Panc1 (cell line): ENCODE measurements at places on chromosomes 11 and 22. TPM values are rescaled to one million over a fixed set of nuclear protein-coding genes. Genes with fewer than 3 reads are reported as not detected.

DNA sequence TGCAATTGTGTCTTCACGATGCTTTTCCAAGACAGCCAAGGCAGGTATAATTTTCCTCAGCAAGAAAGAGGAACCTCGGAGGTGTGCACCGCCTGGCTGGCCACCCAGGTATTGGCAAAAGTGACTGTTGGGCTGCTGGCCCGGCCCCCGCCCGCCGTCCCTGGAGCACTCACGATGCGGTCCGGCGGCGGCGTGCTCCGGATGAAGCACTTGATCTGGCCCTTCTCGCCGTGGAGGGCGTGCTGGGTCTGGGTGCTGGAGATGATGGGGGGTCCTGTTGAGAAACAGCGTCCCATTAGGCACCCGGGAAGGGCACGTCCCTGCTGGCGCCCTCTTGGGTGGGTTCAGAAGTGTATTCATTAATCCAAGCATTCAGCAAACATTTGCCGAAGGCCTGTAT, 84.8 kb downstream of the ST3GAL4 start:
- H3K27ac ChIP-seq: no peak overlapping the region
- H3K4me3 ChIP-seq: no peak overlapping the region
- no peaks in the 10 kb centered on the region for H3K36me3 ChIP-seq
- peaks cover 4% of the 10 kb centered on the region; the same call in 1 of the 2 replicates for H3K4me1 ChIP-seq

- no peak overlapping the region for H3K27ac ChIP-seq
- no peak overlapping the region for H3K4me3 ChIP-seq
- no peak for DNase-seq
- no peaks in the 10 kb centered on the region; the same call in 1 of the 2 replicates for H3K4me1 ChIP-seq
Measured at GRCh38 chr11:68962527-68963250, 18.1 kb downstream of the MRGPRD start.

DNA sequence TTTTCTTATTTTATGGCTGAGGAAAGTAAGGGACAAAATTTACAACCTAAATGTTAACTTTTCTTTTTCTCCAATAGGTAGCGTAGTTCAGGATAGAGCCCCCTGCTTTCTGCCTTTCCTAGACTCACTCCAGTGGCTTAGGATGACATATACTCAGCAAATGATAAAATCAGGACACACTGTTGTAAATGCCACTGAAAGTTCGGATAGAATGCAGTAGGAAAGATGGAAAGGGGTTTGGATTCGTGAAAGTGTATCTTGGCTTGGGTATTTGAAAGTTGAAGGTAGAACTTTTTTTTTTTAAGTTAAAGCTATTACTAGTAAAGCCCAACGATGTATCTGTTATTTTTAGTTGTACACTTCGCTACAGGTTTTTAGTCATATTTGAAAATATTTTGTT, 2.2 kb downstream of the DYNC2H1 start:
- no peaks in the 10 kb centered on the region for H3K27me3 ChIP-seq
- H3K36me3 ChIP-seq: no peaks in the 10 kb centered on the region
- H3K4me1 ChIP-seq: peaks cover 6% of the 10 kb centered on the region; the same call in 1 of the 2 replicates
- DNase-seq: no peak
- no peak overlapping the region for H3K4me3 ChIP-seq

DNA sequence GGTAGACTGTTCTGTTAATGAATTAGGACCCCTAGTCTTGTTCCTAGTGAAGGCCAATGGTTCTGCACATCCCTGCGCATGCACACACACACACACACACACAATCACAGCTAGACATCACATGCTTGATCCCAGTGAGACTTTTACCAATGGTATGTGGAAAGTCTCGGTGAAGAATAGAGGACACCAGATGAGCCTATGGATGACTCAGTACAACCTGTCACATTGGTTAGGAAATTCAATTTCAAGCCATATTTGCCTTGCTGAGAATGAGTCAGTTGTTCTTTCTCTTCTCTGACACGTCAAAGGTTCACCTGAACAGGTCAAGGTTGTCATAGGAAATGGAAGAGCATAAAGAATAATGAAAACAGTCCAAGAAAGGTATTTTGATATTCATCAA, 122.0 kb downstream of the SLC17A6 start:
- H3K27me3 ChIP-seq: no peaks in the 10 kb centered on the region
- H3K27ac ChIP-seq: no peak overlapping the region
- H3K4me1 ChIP-seq: no peaks in the 10 kb centered on the region
- no peaks in the 10 kb centered on the region for H3K36me3 ChIP-seq

GRCh38 chr11:86680716-86681482, 8.5 kb upstream of the ME3 start:
- no peaks in the 10 kb centered on the region for H3K27me3 ChIP-seq
- peaks cover 37% of the 10 kb centered on the region for H3K4me1 ChIP-seq
- no peaks in the 10 kb centered on the region for H3K36me3 ChIP-seq
- H3K27ac ChIP-seq: peak overlapping the region; percentile 60

GRCh38 chr11:107844041-107844440, 14.5 kb downstream of the SLC35F2 start:
- H3K4me3 ChIP-seq: no peak overlapping the region
- H3K27me3 ChIP-seq: no peaks in the 10 kb centered on the region
- no peak for DNase-seq
- peak overlapping the region; percentile 100 for H3K27ac ChIP-seq

DNA sequence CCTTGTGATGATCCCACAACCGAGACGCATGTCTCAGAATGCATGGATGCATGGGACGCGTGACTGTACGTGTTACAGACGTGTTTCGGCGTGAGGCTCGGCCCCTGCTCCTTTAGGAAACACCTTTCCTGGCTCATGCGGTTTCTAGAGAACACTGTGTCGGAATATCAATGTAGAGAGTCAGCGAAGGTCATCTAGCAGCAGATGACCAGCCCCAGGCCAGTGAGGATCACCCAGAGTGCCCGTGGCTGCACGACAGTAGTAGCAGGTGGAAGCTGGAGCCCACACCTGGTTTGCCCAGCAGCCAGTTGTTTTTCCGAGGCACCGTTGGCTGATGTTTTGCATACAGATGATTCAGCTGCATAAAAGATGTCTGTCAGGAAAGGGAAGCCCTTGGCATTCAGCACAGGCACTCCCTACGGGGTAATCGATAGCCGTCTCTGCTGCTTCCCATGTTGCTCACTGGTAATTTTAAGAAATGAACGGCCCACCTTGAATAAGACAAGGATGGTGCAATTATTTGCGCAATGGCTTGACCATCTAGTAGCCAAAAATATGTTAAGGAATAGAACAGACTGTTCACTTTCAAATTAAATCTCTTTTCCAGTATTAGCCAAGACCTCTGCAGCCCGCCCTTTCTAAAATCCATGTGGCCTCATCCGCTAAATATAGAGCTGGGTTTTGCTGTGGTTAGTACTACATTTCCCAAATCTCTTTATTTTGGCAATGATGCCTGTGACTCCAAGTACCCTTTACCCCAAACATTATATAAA, 1.1 kb upstream of the CLTCL1 start:
- peaks cover 7% of the 10 kb centered on the region for H3K4me1 ChIP-seq
- peak overlapping the region; percentile 86 for H3K27ac ChIP-seq
- H3K4me3 ChIP-seq: peak overlapping the region; percentile 70
- H3K36me3 ChIP-seq: no peaks in the 10 kb centered on the region

DNA sequence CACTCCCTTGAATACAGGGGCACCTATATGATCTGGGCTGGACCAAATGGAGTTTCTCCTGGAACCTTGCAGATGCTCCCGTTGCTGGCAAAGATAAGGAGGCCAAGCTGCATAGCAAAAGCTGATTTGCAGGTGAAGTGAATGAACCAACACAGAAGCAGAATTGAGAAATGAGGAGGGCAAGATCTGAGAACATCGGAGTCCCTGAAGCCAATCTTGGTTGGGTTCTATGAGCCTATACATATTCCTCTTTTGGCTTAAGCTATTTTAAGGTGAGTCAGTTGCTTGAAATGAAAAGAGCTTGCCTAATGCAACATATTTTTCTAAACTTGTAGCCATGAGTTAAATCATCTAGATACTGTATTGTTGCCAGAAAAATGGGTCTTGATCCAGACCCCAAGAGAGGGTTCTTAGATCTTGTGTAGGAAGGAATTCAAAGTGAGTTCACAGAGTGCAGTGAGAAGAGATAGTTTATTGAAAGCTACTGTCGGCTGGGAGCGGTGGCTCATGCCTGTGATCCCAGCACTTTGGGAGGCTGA, 23.5 kb downstream of the WEE1 start:
- H3K36me3 ChIP-seq: no peaks in the 10 kb centered on the region
- no peak overlapping the region for H3K27ac ChIP-seq
- H3K4me3 ChIP-seq: no peak overlapping the region
- no peaks in the 10 kb centered on the region for H3K27me3 ChIP-seq
- H3K4me1 ChIP-seq: peaks cover 6% of the 10 kb centered on the region; the same call in 1 of the 2 replicates

SLC1A2 gene
- 0.21 TPM for total RNA-seq

AIFM3 gene
- 2.7 TPM for total RNA-seq

ZBTB16 gene
- total RNA-seq: 0.21 TPM

TNNI2 gene
- total RNA-seq: 0.46 TPM
